ENCODE measurements at places on chromosomes 12 and 14.

DNA sequence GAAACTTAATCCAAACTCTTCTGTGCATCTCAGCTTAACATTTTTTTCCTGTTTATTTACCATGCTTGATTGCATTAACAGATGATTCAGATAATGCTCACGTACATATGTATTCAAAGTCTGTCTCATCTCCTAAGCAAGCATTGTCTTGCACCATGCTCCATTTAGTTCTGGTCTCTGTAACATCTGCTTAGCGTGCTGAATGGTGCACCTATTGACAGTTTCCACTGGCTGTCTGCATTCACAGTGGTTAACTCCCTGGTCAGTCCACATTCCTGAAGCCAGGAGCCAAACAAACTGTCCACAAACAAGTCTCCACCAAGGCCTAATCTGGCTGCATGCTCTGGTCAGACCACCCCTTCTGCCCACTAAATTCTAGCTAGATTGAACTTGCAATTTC lies 83.9 kb downstream of the KNTC1 start:
- DNase-seq, result no peak

DNA sequence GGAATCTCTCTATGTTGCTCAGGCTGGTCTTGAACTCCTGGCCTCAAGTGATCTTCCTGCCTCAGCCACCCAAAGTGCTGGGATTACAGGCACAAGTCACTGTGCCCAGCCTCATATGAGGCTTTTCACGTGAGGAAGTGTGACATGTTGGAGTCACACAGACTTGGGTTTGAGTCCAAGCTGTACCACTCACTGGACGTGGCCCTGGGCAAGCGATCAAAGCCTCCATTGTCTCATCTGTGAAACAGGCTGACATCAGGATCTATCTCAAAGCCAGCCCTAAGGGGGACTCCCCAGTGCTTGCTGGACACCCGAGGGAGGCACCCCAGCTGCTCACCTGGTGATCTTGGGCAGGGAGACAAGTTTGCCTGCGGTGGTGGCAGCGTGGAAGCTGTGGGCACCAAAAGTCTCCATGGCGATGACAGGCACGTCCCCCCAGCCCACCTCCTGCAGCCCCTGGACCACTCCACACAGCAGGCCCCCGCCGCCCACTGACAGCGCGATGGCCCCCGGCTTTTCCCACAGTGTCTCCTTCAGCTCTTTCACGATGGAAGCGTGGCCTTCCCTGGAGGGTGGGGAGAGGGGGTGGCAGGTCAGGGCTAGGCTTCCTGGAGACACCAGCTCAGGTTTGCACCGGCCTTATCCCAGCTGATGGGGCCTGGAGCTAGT lies 6.7 kb downstream of the SDS start:
- no peak for DNase-seq

GRCh38 chr12:48002414-48002730 lies 1.9 kb downstream of the COL2A1 start:
- no peak for DNase-seq

GRCh38 chr14:33903369-33903768 lies 47.5 kb downstream of the EGLN3 start:
- no peak for DNase-seq

DNA sequence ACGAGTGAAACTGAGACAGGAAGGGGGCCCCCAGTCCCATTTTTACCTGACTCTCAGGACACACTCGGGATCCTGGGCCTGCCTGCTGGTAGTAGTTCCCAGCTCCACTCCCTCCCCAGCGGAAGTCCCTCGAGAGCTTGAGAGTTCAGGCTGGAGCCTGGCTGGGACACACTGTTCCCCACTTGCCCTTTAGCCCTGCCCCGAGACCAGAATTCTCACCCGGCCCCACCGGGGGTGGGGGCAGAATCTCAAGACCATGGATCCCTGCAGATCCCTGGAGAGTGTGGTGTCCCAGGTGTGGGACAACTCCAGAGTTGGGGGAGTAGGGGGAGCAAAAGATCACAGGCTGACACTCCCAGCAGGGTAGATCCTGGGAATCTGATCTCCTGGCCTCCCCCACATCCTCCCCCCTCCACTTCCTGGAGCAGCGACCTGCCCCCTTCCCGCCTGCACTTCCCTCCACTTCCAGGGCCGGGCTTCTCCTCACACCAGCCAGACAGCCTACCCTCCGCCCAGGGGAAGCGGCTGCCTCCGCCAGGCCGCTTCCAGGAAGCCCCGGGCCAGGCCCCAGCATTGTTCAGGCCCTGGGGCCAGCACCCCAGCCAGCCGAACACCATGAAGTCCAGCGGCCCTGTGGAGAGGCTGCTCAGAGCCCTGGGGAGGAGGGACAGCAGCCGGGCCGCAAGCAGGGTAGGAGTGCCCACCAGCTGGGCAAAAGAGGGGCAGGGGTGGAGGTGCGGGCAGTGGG lies at the start of gene TNS2:
Gene TNS2 (plus strand): TSS at position 495 of the 748 bp plus-strand sequence. CDS start 121 bp downstream, at position 616.
- no peak for DNase-seq
